HFFc6 (cell line): ENCODE measurements at places on chromosomes 16 and 17.
A peak's percentile ranks its signal among the peaks of the same experiment; 100 is the strongest.

DNA sequence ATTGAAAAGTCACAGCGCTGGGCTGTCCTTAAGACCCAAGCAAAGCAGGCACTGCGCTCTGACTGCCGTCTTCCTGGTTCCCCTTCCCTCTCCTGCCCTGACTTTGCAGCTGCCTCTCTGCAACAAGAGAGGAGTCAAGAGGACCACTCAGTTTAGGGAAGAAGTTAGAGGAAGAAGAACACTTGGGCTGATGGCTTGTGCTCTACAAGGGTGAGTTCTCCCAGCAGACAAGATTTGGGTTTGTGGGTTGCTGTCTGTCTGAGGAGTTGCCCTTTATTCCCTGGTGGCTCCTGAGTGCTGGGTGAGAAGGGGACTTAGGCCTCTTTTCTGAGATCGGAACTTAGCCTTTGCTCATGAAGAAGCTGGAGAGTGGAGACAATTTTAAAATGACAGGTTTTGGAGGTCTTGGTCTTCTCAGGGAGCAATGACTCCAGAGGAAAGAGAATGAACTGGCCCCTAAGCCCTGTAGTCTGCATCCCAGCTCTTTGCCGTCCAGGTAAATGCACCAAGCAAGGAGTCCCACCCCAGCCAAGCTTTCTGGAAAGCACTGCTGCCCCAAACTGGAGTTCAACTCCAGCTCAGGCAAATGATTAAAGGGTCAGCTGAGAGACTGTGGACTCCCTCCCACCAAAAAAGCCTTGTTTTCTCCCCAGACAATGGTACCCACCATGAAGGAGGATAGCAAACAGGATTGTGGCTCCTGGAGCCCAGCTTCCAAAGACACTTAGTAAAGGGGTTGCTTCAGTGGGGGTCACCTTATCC, 2.7 kb upstream of the HOXB9 start:
- DNase-seq: no peak

DNA sequence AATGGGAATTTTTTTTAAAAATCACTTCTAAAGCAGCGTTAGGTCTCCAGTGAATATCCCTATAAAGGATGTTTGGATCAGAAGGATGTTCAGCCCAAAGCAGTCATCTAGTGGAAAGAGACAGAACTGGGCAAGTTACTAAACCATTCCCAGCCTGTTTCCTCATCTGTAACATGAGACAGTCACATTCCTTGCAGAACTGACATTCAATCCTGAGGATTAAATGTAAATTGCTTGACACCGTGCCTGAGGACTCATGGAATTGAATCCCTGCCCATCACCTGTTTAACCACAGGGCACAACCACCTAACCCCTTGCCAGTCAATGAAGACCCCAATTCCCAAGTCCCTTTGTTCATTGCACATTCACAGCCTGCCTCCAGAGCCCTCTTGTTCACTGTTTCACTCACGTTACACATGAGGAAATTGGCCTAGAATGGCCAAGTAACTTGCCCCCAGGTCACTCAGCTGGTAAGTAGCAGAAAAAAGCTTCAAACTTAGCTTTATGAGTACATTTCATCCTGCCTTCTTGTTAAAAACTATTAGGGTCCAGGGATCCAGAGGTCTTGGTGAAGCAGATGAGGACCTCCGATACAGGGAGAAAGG, 1.4 kb downstream of the CMTM2 start:
- peak; percentile 72 for DNase-seq

- DNase-seq: no peak
Observed at GRCh38 chr16:78773706-78774105, 674.3 kb downstream of the WWOX start.

DNA sequence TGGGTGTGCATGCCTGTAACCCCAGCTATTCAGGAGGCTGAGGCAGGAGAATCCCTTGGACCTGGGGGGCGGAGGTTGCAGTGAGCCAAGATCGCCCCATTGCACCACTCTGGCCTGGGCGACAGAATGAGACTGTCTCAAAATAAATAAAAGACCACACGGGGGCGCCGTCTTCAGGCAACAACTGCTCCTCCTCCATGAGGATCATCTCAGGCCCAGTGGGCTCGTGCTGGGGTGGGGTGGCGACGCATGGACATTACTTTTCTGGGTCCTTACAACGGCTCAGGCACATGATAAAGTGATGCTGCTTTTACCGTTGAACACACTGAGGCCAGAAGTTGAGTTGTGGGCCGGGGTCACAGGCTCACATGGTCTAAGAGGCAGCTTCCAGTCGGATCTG, 56.2 kb downstream of the PRMT7 start:
- DNase-seq: peak; percentile 28

GRCh38 chr16:89297156-89297874, 79.8 kb downstream of the ZNF778 start:
- no peak for DNase-seq

- DNase-seq: no peak
Observed at GRCh38 chr17:78993981-78994671, 14.4 kb upstream of the LGALS3BP start.

DNA sequence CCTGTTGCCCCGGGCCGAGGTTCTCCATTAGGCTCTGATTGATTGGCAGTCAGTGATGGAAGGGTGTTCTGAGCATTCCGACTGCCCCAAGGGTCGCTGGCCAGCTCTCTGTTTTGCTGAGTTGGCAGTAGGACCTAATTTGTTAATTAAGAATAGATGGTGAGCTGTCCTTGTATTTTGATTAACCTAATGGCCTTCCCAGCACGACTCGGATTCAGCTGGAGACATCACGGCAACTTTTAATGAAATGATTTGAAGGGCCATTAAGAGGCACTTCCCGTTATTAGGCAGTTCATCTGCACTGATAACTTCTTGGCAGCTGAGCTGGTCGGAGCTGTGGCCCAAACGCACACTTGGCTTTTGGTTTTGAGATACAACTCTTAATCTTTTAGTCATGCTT, 74.2 kb downstream of the HAPSTR1 start:
- no peak for DNase-seq

DNA sequence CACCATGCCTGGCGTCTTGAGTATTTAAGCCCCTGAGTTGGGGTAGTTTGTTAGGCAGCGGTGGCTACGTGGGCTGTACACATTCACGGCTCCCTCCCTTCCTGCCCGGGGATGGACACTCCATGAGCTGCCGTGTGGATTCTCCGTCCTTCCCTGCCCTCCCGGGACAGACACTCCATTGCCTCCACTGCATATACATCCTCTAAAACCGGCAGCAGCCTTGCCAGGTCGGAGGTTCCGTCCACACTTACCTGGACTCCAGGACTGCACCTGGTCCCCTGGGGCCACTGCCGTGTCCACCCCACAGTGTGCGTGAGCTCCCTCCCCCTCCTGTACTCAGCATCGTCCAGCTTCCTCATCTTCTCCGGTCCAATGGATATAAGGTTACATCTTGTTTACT, 3.5 kb upstream of the SPATA2L start:
- DNase-seq: no peak

GRCh38 chr17:8014558-8014850, 12.1 kb downstream of the GUCY2D start:
- DNase-seq: no peak

DNA sequence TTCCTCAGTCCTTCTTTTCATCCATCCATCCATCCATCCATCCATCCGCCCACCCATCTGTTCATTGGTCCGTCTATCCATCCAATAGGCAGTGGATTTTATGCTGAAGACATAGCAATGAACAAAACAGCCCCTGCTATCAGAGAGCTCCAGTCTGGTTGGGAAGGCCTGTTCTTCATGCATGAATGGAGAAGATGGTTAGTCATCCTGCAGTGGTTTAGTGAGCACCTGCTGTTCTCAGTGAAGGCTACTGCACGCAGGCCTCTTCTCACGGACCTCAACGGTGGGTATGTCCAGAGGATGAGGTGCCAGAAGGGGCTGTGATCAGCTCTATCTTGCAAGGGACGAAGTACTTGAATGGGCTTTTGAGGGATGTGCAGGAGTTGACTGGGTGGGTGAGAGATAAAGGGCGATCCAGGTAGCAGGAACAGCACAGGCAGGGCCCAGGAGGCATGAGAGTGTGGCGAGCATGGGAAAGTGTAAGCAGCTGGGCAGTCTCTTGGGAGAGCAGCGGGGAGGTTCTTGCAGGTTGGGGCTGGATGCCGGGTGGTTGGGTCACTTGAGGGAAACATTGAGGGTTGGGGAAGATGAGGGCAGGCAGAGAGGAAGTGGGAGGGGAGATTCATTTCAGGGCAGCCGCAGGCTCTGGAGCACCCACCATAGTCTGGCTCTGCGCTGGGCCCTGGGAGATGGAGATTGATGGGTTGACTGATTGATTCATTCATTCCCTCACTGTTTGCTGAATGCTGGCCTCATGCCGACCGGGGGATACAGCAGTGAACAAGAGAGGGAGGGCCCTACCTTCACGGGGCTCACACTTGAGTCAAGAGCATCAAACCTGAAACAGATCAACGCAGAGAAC, 115.0 kb upstream of the CIBAR2 start:
- DNase-seq: no peak

DNA sequence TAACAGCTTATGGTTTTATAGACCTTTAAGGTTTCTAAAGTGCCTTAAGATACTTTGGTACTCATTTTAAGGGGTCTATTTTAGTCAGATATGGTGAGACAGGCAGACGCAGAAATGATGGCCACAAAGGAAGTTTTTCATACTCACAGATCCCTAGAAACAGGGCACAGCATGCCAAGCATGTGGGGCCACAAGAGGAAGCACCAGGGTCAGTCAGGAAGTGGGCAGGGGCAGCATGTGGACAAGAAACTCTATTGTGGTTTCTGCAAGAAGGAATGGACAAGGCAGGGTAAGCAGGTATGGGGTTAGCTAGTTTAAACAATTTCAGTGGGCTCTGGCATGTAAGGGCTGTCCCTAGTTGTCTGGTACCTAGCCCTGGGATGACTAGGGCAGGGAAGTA, 8.5 kb downstream of the EFCAB3 start:
- no peak for DNase-seq

DNA sequence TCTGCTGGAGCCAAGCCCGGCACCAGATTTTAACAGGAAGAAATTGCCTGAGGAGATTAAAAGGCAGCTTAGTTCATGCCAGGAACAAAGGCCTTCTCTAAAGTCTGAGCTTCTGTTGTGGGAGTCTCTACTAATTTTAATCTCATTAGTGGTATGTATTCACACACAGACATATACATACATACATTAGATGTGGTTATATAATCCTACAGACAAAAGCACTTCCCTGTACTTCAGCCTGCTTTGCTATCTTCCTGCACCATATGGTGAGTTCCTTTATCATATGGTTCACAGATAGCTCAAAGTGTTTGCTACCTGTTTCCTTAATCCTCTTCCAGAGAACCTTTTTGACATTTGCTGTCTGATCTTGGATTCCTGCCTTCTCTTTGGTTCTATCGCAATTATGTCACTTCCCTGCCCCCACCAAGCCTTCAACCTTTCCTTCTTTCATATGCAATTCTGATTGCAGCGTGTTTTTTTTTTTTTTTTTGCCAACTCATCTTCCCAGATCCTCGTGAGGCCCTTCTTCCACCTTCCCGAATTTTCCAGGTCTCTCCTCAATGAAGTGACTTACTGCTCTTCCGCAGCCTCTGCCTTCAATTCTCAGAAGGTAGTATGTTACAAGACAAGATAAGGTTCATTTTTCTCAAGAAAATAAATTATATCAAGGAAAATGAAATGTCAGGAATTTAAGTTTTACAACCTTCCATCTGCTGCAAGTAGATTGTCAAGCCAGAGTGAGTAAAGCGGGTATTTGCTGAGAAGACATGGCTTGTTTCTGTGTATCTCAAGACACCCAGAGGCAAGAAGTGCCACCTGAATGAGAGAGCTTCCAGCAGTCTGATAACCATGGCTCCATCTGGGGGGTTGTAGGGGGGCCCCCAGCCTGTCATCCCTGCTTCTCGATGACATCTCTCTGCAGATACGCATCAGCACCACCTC, 120.2 kb upstream of the CACNG3 start:
- no peak for DNase-seq

- DNase-seq: no peak
Observed at GRCh38 chr16:83532634-83533033, 275.1 kb upstream of the HSBP1 start.

DNA sequence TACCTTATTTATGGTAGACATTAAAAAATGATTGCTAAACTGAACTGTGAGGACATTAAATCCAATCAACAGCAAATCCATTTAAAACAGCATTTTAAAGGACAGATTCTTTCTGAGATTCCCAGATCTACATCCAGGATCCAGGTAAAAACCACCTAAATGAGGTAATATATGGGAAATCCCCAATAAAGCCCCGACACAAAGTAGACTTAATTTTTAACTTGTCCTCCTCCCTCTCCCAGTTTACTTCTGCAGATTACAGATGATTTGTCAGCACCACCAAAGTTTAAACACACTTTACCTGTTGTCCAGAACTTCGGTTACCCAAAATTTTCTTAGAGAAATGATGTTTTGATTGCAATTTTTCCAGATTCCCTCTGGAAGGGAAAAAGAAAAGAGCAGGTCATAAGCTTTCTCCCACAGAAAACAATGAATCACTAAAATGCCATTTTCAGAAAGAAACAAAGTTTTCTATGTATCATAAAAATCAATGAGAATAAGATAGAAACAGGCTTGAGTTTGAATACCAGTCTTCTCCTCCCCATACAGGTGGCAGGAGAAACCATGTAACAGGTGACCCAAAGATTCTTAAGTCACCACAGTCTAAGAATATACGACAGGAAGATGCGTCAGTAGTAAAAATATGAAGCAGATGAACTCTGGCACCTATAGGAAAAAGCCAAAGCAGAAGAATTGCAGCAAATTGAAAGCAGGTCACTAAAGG, 22.8 kb downstream of the GJC1 start:
- DNase-seq: no peak

DNA sequence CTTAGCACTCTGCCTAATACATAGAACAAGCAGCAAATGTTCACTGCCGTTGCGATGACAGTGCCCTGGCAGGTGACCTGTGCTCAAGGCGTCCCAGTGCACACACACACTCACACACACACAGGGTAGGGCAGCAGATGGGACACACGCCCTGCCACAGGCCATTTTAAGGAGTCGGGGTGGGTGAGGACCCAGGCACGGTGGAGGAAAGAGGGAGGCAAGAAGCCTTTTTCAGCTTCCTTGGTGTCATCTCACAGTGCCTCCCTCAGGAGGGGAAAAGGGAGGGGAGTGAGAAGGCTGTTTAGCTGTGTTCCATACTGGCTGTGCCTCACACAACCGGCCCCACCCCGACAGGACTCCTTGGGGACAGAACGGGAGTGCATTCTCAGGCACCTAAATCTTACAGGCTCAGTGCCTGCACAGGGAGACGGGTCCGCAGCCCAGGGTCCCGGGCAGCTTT, 1.5 kb downstream of the PITPNM3 start:
- DNase-seq: no peak

DNA sequence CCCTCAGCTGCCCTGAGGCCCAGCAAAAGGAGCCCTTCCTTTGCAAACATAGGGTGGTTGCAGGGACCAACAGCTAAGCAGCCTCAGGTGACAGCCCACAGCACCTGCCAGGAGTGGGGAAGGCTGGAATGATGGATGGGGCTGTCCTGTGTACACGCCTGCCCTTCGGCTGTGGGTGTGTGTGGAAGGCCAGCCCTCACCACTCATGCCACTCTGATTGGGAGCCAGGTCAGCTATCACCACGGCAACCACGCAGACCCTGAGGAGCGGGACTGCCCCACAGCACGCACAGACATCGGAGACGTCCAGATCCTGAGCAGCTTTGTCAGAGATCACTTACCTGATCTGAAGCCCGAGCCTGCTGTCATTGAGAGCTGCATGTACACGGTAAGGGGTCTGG, 11.9 kb downstream of the PIPOX start:
- DNase-seq: no peak

- peak; percentile 85 for DNase-seq
Observed at GRCh38 chr16:15966836-15967546, 17.6 kb downstream of the ABCC1 start.
